NCI-H226 (cell line): ENCODE measurements at places on chromosomes 16 and 17.
A peak's percentile ranks its signal among the peaks of the same experiment; 100 is the strongest.

DNA sequence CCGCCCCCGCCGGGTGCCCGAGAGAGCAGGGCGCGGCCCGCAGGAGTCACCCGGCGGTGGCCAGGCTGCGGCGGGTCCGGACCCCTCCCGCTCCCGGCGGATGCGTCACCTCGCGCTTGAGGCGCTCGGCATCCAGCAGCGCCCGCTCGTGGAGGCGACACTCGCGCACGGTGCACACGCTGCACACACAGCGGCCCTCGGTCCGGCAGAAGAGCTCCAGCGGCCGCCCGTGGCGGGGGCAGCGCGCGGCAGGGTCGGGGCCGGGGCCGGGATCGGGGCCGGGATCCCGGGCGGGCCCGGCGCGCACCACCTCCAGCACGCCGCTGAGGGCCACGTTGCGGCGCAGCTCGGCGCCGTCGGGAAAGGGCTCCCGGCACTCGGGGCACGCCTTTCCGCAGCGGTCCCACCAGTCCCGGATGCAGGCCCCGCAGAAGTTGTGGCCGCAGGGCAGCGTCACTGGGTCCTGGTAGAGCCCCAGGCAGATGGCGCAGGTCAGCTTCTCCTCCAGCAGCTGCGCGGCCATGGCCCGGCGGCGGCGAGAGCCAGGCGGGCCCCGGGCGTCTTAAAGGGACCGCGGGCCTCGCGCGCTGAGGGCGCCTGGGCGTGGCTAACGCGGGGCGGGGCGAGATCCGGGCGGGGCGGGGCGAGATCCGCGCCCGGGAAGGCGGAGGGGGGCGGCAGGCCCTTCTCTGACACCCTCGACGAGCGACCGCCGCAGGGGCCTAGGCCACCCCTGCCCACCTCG is at the start of gene TRIM65:
TSS of gene TRIM65 (minus strand) at position 537 of the 745 bp plus-strand sequence. CDS start at position 523, 14 bp downstream.
- DNase-seq: peak; percentile 70

GRCh38 chr16:77190190-77190477 is 856 bp upstream of the MON1B start:
- no peak for DNase-seq

GRCh38 chr16:54093281-54093680 is 193.3 kb downstream of the IRX3 start:
- DNase-seq: no peak

- DNase-seq: no peak
Observed at GRCh38 chr16:14585287-14585686, 44.8 kb downstream of the PARN start.

DNA sequence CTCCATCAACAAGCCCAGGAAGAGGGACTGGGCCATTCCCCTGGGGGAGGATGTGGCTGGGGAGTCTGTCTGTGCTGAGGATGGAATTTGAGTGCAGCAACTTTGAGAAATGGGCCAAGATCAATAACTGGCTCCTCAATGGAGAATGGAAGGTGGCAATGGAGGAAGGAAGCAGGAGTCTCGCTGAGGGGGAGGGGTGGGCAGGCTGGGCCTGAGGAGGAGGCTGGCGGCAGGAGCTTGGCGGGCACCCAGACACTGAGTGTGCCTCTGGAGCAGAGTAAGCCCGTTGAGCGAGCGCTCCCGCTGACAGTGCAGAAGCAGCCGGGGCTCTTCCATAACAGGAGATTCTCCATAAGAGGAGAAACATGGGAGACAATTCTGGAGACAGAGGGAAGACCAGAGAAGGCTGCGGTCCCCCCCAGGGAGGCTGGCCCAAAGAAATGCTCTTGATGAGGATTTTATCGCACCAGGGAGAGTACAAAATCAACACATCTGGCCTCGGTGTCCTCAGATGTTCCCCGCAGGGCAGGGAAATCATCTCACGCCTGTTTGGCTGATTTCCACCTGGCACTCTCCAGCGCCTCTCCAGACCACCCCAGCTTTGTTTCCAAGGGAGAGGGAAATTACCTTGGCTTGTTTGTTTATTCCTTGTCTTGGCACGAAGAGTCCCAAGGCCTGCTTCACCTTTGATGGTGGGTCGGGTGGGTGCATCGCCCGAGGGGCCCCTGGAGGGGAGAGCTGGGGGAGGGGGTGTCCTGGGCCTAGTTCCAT is 2.8 kb upstream of the MMP15 start:
- DNase-seq: peak; percentile 71

DNA sequence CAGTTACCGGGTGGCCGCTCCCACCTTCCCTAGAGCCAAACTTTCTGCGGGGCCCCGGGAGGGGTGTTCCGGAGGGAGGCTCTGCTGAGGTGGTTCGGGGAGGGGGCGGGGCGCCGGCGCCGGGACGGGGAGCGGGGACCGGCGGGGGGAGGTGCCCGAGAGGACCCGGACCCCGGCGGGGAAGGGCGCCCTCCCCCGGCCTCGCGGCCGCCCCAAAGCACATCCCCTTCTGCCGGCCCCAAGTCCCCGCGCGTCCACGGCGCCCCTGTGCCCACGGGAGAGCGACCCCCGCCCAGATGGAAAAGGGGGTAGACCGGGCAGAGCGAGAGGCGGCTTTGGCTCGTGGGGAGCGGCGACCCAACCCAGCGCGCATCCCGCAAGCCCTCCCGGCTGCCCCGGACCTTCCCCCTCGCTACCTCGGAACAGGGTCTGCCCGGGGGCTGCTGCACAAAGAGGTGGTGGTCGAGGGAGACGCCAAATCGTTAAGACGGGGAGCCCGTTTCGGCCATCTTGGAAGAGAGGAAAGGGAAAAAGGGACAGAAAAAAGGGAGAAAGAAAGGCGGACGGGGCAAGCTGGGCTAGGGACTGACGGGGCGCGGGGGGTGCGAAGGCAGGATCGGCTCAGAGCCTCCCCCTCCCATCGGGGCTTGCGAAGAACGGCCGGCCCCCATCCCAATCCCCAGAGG is 530 bp downstream of the PCGF2 start:
- no peak for DNase-seq

GRCh38 chr17:17970699-17971430 is 1.3 kb downstream of the TOM1L2 start:
- peak; percentile 56 for DNase-seq

- DNase-seq: no peak
Observed at GRCh38 chr16:87595712-87596111, 6.6 kb upstream of the JPH3 start.

GRCh38 chr17:57619061-57619937 is 125.8 kb downstream of the CCDC182 start:
- no peak for DNase-seq

GRCh38 chr17:3576970-3577369 is 19.4 kb upstream of the TRPV3 start:
- no peak for DNase-seq

GRCh38 chr16:12646490-12647274 is 157.0 kb downstream of the CPPED1 start:
- DNase-seq: peak; percentile 79

DNA sequence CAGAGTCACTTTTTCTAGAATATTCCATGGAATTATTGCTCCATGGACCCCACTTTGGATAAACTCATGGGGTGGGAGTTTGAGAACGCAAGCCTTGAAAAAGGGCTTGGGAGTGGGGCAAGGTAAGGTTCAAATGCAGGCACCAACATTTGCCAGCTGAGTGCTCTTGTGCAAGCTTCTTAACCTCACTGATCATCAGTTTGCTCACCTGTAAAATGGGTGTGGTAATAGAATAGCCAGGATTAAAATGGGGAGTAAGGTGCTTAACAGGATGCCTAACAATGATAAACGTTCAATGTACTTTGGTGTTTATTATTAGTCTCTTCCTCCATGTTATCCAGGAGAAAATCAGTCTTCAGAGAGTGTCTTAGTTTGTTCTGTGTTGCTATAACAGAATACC is 39.0 kb downstream of the CACNG5 start:
- DNase-seq: no peak

- peak; percentile 49 for DNase-seq
Observed at GRCh38 chr17:62704381-62704971, 77.0 kb downstream of the MRC2 start.

GRCh38 chr16:85557971-85558657 is 55.0 kb upstream of the GSE1 start:
- no peak for DNase-seq

DNA sequence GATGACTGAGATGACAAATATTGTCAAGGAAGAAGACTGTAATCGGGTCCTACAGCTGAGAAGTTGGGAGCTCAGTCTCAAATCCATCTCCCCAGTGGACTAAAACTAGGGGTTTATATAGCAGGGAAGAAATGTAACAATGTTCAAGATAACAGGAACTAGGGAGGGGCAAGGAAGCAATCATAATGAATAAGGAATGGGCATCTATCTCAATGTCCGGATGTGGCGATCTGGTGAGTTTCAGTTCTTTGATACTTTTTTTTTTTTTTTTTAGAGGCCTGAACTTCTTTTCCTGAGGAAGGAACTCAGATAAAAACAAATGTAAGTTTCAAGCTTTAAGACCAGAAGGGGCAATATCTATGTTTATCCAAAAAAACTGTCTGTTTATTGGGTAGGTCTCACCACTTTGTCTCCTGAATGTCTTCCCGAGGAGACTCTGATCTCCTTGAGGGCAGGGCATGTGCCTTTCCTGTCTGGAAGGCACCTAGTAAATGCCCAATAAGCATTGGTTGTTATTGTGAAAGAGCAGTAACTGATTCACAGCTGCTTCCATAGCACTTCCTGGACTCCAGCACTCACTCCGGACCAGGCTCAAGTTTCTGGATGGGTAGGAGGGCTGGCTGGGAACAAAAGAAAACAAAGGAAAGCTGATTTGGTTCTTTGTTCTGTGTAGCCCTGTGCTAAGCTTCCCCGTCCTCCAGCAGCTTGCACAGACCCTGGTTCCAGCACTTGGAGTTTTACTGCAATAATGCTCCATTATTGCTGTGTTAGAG is 51.9 kb downstream of the MEOX1 start:
- no peak for DNase-seq

GRCh38 chr17:40963838-40964237 is 2.9 kb downstream of the KRT39 start:
- no peak for DNase-seq

DNA sequence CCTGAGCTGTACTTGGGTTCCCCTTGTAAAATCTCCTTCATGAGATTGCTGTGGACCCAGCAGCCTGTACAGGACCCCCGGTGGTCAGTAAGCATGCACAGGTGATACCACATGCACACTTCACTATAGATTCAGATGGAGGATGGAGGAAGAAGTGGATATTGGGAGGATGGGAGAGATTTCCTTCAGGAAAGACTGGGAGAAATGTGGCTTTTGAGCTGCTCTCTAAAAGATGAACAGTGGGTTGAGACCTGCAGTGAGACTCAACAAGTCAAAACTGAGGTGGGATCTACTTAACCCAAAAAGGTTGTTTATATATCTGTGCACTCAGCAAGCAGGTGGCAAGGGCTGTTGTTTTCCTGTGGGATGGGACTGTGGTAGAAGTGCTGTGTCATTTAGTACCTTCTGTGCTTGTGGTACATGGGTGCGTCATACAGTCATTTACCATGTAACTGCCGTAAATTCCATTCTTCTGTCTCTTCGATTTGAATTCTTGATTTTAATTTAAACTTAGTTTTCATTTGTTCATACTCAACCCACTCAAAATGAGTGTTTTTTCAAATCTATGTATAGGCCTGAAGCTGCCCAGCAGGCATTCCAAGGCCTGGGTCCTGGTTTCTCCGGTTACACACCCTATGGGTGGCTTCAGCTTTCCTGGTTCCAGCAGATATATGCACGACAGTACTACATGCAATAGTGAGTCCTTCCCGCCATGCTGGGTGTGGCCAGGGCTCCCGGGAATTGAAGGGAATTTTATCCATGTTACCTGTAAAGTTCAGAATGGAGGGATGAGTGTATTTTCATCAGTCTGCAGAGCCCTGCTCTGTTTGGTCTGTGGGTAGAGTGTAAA is 6.9 kb downstream of the HERPUD1 start:
- no peak for DNase-seq

DNA sequence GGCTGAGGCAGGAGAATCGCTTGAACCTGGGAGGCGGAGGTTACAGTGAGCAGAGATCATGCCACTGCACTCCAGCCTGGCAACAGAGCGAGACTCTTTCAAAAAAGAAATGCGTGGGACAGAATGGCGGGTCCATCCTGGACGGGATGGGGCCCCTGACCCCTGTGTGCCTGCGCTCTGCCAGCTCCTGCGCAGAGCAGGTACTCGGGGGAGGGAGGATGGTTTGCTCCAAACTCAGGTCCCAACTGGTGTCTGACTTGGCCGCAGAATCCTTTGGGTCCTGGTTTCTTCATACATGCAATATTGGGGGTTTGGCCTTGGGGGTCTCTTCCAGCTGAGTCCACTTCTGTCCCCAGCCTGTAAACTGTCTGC is 10.4 kb downstream of the CHMP6 start:
- DNase-seq: no peak

DNA sequence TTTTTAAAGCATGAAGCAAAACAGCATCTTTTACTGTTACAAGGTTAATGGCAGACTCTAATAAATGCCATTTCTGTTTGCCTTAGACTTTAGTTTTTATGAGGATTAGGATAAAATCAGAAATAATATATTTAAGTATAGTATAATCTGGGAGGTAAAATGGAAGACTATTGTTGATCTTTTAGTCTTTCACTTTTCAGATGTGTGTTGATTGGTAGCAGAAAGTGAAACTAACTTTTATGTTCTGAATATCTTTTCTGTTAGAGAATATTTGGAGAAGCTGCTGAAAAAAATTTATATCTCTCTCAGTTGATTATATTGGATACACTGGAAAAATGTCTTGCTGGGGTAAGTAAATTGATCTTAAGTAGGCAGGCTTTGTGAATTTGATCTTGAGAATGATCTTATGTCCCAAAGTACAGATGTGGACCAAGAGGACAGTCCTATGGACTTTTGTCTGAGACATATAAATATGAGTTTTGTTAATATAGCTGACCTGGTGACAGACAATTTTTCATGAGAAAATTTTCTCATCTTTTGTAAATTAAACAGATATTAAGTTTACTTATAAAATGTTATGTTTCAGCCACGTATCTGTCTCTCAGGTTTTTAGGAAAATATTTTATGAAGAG is 64.1 kb downstream of the NF1 start:
- DNase-seq: no peak

DNA sequence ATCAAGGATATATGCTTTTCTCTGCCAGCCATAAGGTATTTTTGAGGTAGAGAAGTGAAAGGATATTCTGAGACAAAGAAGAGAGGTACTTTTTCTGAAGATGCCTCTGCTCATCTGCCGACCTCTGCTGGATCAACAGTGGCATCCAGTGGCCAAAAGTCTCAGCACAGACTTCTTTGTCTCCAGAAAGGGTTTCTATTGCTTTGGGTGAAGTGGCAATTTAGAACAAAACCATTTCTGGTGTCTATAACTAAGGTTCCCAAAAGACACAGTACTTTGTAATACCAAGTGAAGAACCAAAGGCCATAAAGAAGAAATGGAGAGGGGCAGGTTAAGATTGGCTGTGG is 155.2 kb upstream of the C17orf78 start:
- DNase-seq: no peak
